ENCODE measurements at places on chromosomes 2 and 18.

- DNase-seq, result no peak
These were observed 382.8 kb downstream of the GPD2 start for GRCh38 chr2:156818944-156819343.

- no peak for DNase-seq
These were observed 26.7 kb downstream of the ZBTB14 start for GRCh38 chr18:5268874-5269273.

- DNase-seq, result no peak
These were observed 1.7 kb upstream of the PDCD1 start for GRCh38 chr2:241860184-241861078.

DNA sequence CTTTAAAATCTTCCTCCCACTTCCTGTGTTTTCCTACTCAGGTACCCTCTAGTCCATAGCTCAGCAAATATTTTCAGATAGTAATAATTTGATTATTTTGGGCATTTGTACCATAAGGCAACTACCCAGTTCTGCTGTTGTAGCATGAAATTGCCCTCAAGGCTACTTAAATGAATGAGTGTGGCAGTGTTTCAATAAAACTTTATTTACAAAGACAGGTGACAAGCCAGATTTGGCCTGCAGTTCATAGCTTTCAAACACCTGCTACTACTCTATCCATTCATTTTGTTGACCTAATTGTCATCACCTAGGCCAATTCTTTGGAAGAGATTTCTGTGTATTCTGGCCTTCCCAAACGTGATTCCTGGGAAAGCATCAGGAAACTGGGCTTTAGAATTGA is 28.9 kb downstream of the NYAP2 start:
- DNase-seq, result no peak

GRCh38 chr2:216786676-216787075 is 73.2 kb downstream of the TNP1 start:
- DNase-seq, result no peak

DNA sequence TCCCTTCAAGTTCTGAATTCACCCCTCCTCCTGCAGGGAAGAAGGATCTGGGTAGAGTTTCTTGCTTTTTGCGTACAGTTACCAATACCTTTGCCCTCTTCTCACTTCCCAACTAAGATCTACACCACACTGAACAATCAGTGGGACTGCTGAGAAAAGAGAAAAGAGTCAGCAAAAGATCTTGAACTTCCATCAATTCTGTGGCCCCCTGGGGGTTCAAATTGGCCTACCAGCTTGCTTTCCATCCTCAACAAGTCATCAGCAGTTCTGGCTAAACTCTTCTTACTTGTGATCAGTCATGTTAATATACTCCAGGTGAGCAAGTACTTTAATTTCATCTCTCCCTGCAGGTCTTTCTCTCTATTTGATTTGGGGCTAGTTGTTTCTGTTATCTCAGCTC is 739.3 kb upstream of the LRRTM4 start:
- no peak for DNase-seq

DNA sequence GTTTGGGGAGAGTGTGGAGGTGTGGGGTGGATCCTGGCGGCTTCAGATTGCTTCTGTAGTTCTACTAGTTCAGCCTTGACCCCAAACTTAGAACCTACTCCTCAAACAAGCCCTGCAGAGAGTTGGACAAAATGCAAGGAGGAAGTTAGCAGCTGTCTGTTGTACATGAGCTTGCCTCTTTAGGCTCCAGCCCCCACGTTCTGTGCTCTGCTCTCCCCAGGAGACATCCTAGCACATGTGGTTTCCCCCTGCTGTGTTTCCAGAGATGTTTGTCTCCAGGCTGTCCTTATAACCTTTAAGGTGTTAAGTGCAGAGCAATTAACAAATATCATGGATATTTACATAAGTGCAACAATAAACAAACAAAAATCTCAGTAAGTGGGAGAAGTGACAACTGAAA is 111.1 kb downstream of the ACOXL start:
- no peak for DNase-seq

GRCh38 chr2:225502971-225503370 is 103.5 kb downstream of the NYAP2 start:
- DNase-seq, result no peak

DNA sequence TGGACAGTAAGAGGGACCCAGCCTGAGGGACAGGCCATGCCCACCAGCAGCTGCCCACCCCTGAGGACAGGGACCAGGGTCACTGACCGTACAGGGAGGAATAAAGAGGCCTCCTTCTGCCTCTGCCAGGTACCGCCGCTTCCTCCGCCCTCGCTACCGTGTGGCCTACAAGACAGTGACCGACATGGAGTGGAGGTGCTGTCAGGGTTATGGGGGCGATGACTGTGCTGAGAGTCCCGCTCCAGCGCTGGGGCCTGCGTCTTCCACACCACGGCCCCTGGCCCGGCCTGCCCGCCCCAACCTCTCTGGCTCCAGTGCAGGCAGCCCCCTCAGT is 2.2 kb downstream of the EMILIN1 start:
- no peak for DNase-seq

DNA sequence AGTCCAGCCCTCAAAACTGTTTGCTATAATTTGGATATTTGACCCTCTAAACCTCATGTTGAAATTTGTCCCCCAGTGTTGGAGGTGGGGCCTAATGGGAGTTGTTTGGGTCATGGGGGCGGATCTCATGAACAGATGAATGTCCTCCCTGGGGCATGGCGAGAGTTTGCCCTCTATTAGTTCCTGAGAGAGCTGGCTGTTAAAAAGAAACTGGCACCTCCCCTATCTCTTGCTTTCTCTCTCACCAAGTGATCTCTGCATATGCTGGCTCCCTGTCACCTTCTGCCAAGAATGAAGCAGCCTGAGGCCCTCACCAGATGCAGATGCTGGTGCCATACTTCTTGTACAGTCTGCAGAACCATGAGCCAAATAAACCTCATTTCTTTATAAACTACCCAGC is 12.0 kb downstream of the LNPK start:
- no peak for DNase-seq

DNA sequence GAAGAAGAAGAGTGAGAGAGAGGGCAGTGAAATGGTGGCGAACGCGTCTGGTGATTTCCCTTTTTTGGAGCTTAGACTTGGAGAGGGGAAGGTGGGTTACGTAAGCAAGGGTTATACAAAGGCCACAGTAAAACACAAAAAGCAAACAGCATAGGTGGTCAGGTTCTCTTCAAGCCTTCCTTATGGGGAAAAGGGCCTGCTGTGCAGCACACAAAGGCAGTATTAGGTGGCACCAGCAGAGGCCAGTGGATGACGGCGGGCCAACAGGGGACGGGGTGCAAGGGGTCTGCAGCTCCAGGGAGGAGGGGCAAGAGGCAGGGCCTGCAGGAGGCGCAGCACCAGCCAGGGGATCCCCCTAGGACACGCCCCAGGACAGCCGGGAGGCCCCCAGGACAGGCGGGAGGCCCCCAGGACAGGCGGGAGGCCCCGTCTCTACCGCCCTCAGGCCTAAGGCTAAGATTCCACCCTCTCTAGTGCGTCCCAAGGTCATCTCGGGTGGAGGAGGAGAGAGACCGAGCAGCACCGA is 32.6 kb upstream of the NPC1 start:
- DNase-seq, result no peak

DNA sequence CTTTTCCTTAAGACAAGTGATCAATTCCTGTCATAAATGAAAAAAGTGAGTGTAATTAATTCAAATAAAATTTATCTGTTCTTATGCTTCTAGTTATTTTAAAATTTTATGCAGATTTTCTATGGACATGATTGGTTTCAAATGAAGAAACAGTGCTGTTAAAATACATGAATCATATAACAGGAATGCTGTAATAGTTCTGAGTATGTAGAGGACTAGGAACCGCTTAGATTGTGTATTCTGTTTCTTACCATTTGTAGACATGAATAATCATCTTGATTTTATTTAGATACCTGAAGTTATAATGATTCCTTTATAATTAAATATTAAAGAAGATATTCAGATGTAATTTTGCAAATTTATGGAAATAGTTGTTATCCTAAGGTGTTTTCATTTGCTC is 3.5 kb downstream of the ACTR2 start:
- no peak for DNase-seq

- no peak for DNase-seq
These were observed 42.9 kb downstream of the CDCA7 start for GRCh38 chr2:173397539-173397938.

DNA sequence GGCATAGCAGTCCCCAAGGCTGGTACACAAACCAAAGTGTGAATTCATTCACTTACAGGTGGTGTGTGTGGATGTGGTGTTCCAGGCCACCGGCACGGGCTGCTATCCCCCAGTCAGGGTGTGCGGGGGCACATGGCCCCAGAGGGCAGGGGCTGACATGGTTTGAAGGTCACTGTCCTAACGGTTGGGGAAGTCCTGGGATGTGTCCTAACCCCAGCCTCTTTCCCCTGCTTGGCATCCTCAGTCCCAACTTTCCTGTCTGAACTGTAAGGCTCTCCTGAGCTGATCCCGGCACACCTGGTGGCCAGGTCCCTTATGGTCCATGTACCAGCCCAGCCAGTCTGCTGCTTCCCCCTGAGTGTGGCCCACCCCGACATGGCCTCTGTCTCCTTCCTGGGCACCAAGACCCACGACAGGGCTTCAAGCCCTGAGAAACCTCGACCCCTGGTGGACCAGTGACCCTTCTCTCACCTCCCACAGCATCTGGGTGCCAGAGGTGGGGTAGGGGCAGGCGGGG is 2.4 kb upstream of the TMEM185B start:
- DNase-seq, result no peak

DNA sequence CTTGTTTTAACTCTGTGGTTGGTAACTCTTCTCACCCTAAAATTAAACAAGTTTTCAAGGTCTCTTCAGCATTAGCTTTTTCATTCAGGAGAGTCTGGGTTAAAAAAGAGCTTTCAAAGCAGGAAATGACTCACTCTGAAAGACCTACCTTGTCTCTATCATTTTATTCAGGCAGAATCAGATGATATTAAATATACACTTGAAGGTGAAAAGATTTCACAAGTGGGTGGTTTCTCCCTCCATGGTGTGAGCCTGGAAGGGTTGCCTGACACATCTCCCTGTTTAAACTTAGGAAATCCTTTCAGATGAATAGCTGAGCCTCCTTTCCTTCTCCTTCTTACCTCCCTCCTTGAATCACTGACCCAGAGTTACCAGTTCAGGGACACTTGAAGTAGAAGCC is 1402.0 kb upstream of the PIK3C3 start:
- DNase-seq, result no peak

DNA sequence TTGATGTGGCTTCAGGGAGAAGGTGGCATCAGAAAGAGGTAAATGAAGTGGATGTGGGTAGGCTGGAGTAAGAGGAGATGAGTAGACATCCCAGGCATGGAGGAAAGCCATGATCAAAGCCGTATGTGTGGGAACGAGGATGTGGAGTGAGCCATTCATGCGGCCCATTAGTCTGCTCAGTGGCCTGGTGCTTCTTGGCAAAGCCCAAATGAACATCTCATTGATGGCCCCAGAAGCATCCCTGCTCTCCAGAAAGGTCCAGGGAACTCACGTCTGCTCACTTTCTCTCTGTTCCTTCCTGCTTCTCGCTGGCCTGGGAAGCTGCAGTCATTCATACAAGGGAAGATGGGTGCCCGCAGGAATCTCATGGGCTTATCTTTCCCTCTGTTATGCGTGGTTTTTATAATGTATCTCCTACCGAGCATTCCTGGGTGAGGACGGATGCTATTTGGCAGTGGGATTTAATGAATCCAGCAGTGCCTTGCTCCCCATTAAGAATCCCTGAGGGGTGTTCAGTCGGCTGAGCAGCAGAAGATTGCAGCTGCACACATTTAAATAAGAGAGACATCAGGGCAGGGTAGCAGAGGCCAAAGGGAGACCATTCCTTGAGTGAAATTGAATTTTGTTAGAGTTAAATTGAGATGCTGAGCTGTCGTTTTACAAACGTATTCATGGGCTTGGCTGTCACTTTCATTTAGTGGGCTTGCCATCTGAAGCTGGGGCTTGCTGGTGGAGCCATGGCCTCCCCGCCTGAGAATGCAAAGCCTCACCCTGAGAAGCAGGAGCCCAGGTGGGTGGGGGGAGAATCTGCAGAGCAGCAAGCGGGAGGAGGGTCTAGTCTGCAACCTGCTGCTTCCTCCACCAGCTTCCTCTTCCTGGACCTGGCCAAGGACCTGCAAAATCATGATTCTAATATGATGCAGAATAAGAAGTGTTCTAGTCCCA is 64.5 kb downstream of the LYPD1 start:
- DNase-seq, result no peak

GRCh38 chr2:178498137-178498536 is 17.9 kb downstream of the PLEKHA3 start:
- DNase-seq, result no peak

DNA sequence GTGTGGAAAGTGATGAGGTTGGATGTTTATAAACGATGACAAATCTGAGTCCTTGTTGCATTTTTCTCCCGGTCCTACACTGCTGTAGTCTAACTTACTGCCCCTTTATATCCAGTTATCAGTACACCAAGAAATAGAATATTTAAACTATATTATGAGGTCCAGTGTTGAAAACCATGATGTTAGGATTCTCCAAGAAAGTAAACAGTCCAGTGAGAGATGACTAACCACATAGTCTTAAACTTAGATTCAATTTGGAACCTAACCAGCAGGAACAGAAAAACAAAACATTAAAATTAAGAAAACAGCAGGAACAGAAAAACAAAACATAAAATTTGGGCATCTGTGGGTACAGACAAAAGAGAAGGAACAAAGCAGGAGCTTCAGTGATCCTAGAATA is 143.2 kb downstream of the TPGS2 start:
- DNase-seq, result no peak

- no peak for DNase-seq
These were observed 199.2 kb downstream of the SMAD2 start for GRCh38 chr18:47731276-47731675.

DNA sequence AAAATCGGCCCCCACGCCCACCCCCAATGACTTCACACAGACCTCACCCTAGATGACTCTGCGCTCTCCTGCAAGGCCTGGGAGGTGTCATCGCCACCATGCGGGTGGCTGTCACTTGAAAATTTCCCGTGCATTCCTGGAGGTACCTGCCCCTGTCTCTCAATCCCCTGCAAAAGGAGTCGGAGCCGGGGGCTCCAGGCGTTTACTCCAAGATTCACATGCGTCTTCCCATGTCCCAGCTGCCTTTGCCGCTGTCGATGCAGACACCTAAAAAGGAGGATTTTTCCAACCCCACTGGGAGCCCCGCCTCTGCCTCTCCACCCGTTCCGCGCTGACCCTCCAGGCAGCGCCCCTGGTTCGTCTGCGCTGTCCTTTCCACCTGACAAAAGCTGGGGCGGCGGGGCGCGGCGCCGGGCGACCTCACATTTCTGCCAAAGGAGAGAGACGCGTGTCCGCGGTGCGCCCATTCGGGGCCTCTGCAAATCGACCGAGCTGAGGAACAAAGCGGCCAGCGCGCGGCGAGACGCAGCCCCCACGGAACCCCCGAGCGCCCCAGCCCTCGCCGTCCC is 667 bp downstream of the REEP1 start:
- no peak for DNase-seq

- DNase-seq, result peak; percentile 50
These were observed 1.7 kb upstream of the LDLRAD4 start for GRCh38 chr18:13216711-13217465.

- no peak for DNase-seq
These were observed 510.3 kb upstream of the LINC00305 start for GRCh38 chr18:64659196-64659595.
